ENCODE measurements at places on chromosomes 7 and 10.

GRCh38 chr10:110618230-110618610 lies 25.9 kb upstream of the RBM20 start:
- no peaks in the 10 kb centered on the region for H3K27me3 ChIP-seq
- no peak overlapping the region for H3K27ac ChIP-seq
- H3K4me3 ChIP-seq, result no peak overlapping the region

- peaks cover 13% of the 10 kb centered on the region for H3K4me1 ChIP-seq
- H3K27ac ChIP-seq, result no peak overlapping the region
- H3K27me3 ChIP-seq, result no peaks in the 10 kb centered on the region
- DNase-seq, result no peak
- H3K36me3 ChIP-seq, result no peaks in the 10 kb centered on the region
These were observed 20.8 kb downstream of the HYCC1 start for GRCh38 chr7:22992874-22993840.

DNA sequence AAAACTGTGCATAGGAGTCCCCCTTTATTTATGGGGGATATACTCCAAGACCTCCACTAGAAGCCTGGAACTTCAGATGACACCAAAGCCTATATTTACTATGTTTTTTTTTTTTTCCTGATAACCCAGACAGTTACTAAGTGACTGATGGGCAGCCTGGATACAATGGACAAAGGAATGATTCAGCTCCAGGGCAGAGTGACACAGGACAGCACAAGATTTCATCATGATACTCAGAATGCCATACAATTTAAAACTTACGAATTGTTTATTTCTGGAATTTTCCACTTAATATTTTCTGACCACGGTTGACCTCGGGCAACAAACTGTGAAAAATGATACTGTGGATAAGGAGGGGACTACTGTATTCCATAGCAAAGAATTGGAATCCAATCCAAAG lies 843.6 kb downstream of the PCDH15 start:
- no peak for DNase-seq
- no peak overlapping the region for H3K4me3 ChIP-seq
- H3K27me3 ChIP-seq, result no peaks in the 10 kb centered on the region
- H3K27ac ChIP-seq, result no peak overlapping the region

- H3K36me3 ChIP-seq, result peaks cover 3% of the 10 kb centered on the region
- DNase-seq, result peak; percentile 29
- peaks cover 8% of the 10 kb centered on the region for H3K27me3 ChIP-seq
- peaks cover 28% of the 10 kb centered on the region for H3K4me1 ChIP-seq
- no peak overlapping the region for H3K27ac ChIP-seq
These were observed 54.8 kb upstream of the CALD1 start for GRCh38 chr7:134724606-134725005.

- DNase-seq, result no peak
- H3K4me1 ChIP-seq, result no peaks in the 10 kb centered on the region
- H3K27ac ChIP-seq, result no peak overlapping the region
- no peaks in the 10 kb centered on the region for H3K27me3 ChIP-seq
- no peaks in the 10 kb centered on the region for H3K36me3 ChIP-seq
- no peak overlapping the region for H3K4me3 ChIP-seq
These were observed 19.2 kb upstream of the IKZF1 start for GRCh38 chr7:50285269-50285668.

GRCh38 chr10:71217266-71218045 lies 5.1 kb downstream of the UNC5B start:
- DNase-seq, result no peak
- peaks cover 62% of the 10 kb centered on the region for H3K4me1 ChIP-seq
- peak overlapping the region; percentile 100 for H3K4me3 ChIP-seq
- peaks cover 11% of the 10 kb centered on the region for H3K27me3 ChIP-seq
- H3K36me3 ChIP-seq, result peaks cover 23% of the 10 kb centered on the region
- H3K27ac ChIP-seq, result no peak overlapping the region

DNA sequence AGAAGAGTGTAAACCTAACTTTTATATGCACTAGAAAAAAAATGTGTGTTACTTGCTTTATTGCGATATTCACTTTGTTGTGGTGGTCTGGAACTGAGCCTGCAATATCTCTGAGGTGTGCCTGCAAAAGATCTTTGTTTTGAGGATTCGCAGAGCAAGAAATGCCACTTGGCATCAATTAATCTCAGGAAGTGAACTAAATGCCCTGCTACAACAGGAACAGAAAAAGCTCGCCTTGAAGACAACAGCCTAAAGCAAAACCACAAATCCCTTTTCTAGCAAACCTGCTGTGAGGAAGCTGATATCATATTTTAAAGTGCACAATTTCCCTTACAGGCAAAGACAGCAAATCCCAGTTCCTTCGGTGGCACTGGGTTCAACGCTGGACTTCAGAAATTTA lies 675.8 kb downstream of the KCNMA1 start:
- H3K4me3 ChIP-seq, result no peak overlapping the region
- no peaks in the 10 kb centered on the region for H3K27me3 ChIP-seq
- no peak for DNase-seq
- H3K4me1 ChIP-seq, result no peaks in the 10 kb centered on the region
- no peak overlapping the region for H3K27ac ChIP-seq

Data from endothelial cell (in vitro differentiated cells).